ENCODE measurements at places on chromosomes 13 and 19.
A peak's percentile ranks its signal among the peaks of the same experiment; 100 is the strongest.

DNA sequence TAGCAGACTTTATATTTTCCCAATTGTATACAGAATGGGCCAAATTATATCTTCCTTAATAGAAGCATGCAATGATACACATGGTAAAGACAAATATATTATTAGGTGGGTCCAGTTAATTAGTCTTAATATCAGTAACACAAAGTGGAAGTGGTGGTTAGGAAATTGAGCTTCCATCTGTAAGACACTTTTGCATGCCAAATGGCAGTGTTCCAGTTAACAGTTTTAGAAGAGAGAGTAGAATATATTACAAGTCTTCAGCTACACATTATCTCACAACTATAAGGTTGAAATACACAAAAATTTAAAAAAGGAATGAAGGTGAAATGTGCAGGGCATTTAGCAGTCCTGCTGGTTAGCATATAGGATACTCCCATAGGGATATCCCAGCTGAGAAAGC, 536.5 kb downstream of the PCDH9 start:
- no peak for DNase-seq

- no peak for DNase-seq
Measured at GRCh38 chr13:36212789-36213188, 1.6 kb downstream of the SOHLH2 start.

DNA sequence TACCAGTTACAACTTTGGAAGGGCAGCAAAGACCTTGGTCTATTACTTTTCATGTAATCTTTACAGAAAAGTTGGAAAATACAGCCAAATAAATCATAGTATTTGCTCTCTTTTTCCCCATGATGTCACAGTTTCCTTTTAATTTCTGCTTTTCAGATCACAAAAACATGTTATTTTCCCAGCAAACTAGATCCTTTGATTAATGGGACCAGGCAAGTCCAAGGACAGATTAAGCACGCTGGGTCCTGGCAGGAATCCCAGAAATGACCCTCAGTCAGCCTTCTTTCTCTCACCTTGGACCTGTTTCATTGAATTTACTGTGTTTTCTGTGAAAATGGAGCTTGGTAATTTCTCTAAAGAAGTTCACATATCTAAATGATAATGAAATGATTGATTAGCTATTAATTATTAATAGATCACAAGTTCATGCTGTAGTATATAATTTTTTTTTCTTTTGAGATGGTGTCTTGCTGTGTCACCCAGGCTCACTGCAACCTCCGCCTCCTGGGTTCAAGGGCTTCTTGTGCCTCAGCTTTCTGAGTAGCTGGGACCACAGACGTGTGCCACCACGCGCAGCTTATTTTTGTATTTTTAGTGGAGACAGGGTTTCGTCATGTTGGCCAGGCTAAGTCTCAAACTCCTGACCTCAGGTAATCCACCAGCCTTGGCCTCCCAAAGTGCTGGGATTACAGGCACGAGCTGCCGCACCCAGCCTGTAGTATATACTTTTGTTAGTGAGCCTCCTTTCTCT, 16.0 kb downstream of the SPATA13 start:
- DNase-seq = no peak

- DNase-seq = no peak
Measured at GRCh38 chr19:2329149-2329478, 630 bp downstream of the SPPL2B start.

- DNase-seq = no peak
Measured at GRCh38 chr13:30134578-30134977, 172.8 kb downstream of the KATNAL1 start.

GRCh38 chr19:34481861-34482379, 362 bp downstream of the WTIP start:
- DNase-seq = no peak

GRCh38 chr19:28532765-28533341, 680.1 kb downstream of the UQCRFS1 start:
- no peak for DNase-seq

DNA sequence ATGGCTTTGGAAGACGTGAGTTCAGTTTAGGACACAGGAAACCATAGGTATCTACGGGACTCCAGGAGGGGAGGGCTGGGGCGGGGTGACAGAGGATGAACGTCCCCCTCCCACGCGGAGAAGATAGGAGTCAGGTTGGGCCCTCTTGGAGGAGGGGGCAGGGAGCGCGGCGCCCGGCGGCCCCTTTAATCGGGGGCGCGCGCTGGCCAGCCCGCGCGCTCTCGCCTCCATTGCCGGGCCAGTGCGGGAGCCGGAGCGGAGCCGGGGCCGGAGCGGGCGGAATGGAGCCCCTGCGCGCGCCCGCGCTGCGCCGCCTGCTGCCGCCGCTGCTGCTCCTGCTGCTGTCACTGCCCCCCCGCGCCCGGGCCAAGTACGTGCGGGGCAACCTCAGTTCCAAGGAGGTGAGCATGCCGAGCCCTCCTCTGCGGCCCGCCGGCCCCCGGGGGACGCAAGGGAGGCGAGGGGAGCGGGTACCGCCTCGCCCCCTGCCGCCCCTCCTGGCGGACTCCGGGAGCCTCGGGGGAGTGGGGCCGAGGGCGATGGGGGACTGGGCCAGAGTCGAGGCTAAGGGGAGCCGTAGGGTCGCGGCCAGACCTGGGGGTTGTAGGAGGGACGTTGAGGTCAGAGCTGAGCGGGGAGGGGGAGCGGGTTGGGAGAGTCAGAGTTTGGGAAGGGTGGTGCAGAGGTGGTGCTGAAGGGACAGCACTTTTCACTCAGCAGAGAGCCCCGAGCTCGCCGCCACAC, at the start of gene TMEM145:
Gene TMEM145, plus strand, starts transcription at position 214 of the 744 bp plus-strand sequence. Its CDS starts 68 bp downstream, at position 282.
- DNase-seq = peak; percentile 11

DNA sequence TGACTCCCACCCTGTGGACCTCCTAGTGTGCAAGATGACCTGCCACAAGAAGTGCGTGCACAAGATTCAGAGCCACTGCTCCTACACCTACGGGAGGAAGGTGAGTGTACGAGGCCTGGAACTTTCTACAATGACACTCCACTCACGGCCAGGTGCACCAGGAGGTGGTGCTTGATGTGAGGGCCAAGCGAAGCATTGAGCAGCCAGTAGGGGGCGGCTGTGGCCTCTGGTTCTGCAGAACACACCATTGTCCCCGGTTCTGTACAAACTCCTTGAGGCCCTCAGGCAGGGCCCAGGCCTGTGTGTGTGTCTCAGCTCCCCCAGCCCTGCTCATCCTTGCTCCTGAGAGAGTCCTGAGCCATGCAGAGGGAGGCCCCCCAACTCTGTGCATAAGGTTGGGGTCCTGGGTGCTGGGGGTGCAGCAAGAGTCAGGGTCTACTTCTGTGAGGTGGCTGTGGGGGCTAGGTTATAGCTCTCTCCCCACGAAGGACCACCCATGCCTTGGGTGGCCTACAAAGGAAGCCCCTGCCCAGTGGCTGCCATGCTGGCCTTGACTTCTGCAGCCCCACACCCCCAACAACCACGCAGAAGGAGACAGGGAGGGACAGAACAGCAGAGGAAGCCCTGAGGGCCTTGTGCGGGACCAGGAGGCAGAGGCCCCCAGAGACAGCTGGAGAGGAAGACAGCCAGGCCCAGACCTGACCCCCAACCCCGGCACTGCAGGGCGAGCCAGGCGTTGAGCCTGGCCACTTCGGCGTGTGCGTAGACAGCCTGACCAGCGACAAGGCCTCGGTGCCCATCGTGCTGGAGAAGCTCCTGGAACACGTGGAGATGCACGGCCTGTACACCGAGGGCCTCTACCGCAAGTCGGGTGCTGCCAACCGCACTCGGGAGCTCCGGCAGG, 9.7 kb upstream of the USE1 start:
- DNase-seq = peak; percentile 6

DNA sequence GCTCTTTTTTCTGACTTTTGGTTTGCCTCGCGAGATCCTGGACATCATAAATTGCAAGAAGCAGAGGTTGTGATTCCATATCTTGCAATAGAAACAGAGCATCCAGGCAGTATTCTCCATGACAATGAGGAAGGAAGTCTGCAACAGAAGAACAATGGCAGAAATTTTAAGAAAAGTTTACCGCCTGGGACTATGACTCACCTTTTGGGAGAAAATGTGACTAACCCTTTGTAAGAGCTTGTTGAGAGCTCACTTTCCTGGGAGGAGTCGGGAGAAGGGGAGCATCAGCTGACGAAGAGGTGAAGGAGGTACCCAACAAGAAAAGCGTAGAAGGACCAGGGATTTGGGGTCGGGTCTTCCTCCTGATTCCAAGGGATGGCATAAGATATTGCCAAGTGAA, 34.3 kb upstream of the TNFSF11 start:
- DNase-seq = no peak
